ENCODE measurements at places on chromosomes 6 and 20.
A peak's percentile ranks its signal among the peaks of the same experiment; 100 is the strongest.

DNA sequence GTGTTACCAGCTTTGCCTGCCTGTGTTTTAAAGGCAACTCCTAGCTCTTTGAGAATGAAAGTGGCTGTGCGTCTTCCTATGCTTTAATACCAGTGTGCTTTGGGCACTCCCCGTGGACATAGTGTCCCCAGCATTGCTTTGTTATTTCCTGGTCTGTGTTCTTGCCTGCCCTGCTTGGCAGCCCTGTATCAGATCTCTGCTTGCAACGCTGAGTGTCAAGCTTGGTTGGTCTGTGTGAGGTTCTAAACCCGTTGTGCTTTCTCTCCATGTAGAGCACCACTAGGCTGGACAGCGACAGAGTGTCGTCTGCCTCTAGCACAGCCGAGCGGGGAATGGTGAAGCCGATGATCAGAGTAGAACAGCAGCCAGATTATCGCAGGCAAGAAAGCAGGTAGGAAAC lies 80.2 kb downstream of the AFDN start:
- DNase-seq = no peak

GRCh38 chr6:2999618-3000557 lies at the start of gene NQO2:
NQO2 (plus strand) TSS chr6:2999894; CDS start chr6:3006553, 6,659 bp downstream.
- DNase-seq = peak; percentile 98

DNA sequence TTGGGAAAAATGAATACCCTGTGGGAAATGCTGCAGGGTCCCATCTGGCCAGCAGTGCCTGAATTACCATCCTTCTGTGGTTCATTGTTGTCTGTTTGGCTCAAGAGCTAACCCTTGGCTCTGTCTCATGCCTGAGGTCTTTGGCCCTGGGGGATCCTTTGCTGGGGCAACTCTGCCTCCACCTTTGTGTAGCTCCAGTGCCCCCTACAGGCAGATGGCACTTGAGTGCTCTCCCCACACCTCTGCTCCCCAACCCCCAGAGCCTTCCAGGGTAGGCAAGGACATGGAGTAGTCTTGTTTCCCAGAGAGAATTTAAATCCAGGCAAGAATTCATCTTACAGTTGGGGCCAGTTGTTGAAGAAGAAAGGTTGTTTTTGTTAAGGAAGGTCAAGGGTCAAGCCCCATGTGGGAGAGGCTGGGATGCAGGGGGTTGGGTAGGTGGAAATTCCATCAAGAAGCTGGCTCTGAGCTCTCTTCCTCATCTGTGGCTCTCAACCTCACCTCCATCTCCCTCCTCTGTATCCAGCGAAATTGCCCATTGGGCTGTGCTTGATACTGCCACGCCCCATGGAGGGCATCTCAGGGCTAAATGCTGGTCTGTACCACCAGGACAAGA lies 44.2 kb downstream of the ZNF831 start:
- no peak for DNase-seq

- no peak for DNase-seq
Observed at GRCh38 chr6:136526196-136526930, 23.9 kb downstream of the MAP7 start.

GRCh38 chr6:112183271-112183671 lies 71.1 kb downstream of the LAMA4 start:
- DNase-seq = no peak

DNA sequence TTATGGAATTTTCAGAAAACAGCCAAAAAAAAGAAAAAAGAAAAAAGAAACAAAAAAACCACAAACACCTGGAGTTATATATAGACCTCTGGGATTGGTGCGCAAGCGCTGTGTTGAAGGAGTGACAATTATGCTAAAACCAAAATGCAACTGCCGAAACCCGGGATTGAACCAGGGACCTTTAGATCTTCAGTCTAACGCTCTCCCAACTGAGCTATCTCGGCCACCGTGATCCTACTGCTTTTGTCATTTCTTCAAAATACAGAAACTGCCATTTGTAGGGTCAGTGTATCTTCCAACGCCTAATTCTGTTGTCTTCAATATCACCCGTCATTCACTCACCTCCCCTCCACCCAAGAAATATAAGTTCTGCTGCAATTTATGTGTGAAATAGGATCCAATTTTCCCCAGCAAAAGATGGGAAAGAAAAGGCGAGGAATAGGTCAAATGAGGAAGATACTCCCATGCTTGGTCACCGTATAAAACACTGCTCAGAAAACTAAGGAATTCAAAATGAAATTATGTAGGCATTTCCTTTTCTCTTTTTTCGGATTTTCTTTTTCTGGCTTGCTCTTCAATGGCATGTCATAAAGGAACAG lies 116.0 kb downstream of the TRIM27 start:
- no peak for DNase-seq

DNA sequence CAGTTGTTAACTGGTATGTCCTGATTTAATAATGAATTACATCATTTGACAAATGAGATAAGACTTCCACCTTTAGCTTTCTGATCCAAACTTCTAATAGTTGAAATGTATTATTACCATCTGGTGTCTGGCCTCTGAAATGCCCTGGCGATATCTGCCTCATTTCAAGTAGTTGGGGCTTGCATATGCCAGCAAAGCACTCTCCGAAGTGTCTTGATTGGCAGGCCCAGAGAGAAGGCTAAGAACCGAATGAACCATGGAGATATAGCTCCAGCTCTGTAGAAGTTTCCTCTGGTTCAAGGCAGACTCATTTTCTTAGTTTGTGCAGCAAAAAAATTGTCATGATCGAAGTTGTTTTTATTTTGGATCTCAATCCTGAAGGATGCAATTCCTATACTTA lies 13.4 kb upstream of the HIVEP2 start:
- DNase-seq = no peak

Measured in esophagus muscularis mucosa (tissue), 4 donors.